ENCODE measurements at places on chromosomes 16 and 17.

- DNase-seq, result no peak
These were observed 260.8 kb upstream of the PSMD7 start for GRCh38 chr16:74035816-74036215.

DNA sequence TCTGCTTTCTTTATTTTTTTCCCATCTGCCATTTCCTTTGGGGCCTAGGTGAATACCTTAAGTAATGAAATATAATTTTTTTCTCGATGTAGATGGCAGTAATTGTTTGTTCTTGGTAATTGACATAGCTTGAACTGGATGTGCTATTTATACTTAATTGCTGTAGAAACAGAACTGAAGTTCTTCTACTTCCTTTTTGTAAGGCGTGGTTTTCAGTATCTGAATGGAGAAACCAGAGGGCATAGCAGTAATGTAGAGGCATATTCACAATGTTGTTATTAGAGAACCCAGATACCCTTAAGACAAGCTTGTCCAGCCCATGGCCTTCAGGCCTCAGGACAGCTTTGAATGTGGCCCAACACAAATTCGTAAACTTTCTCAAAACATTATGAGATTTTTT is 16.4 kb downstream of the ATP6V0A1 start:
- DNase-seq, result no peak

DNA sequence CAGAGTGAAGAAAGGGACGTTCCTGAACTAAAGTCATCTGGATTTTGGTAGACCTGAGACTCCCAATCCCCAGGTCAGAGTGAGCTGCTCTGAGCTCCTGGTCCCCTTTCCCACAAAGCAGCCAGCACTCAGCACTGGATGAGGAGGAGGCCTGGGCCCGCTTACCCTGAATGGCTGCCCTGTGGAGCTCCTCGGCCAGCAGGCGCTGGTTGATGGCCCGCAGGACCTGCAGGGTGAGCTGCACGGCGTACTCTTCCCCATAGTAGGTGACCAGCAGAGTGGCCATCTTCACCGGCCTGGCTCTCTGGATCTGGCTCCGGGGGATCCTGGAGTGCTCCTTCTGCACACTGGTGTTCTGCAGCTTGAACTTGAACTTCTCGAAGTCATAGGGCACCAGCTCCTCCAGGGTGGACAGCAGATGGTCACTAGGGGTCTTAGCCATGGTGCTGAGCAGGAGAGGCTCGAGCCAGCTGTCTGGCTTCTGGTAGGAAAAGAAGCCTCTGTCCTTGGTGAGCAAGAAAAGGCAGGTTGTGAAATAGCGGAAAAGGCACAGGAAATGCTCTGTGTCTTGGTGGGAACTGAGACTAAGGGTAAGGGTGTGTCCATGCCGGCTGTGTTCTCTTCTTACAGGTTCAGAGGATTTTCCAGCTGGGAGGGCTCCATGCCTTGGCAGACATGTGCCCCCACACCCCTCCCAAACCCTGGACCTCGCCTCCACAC is at the start of gene MEFV:
MEFV (minus strand) TSS at position 488 of the 720 bp plus-strand sequence; CDS start at position 442, 46 bp downstream.
- DNase-seq, result no peak

- no peak for DNase-seq
These were observed 116.6 kb upstream of the TNRC6C start for GRCh38 chr17:77841742-77842527.

GRCh38 chr16:73151225-73151624 is 103.3 kb upstream of the ZFHX3 start:
- DNase-seq, result no peak

Data from NCI-H2107 (cell line).